ENCODE measurements at places on chromosomes 16 and 17. TPM values are rescaled to one million over a fixed set of nuclear protein-coding genes. Genes with fewer than 3 reads are reported as not detected.

The NPTX1 gene
- total RNA-seq: 10.0 TPM

The CMTM1 gene
- 16.6 TPM for total RNA-seq

The GFAP gene
- not detected for total RNA-seq

The RNF112 gene
- 0.58 TPM for total RNA-seq

The CIAPIN1 gene
- 35.8 TPM for total RNA-seq

The ATP2A3 gene
- total RNA-seq: 291 TPM

The SYCE1L gene
- 5.8 TPM for total RNA-seq

The KRT20 gene
- not detected for total RNA-seq

The SMARCD2 gene
- 152 TPM for total RNA-seq

- H3K36me3 ChIP-seq: no peaks in the 10 kb centered on the region
- DNase-seq: no peak
- no peak overlapping the region for H3K4me3 ChIP-seq
- peaks cover under 1% of the 10 kb centered on the region for H3K4me1 ChIP-seq
Observed at GRCh38 chr17:74585711-74586110, 6.4 kb downstream of the CD300LD start.

DNA sequence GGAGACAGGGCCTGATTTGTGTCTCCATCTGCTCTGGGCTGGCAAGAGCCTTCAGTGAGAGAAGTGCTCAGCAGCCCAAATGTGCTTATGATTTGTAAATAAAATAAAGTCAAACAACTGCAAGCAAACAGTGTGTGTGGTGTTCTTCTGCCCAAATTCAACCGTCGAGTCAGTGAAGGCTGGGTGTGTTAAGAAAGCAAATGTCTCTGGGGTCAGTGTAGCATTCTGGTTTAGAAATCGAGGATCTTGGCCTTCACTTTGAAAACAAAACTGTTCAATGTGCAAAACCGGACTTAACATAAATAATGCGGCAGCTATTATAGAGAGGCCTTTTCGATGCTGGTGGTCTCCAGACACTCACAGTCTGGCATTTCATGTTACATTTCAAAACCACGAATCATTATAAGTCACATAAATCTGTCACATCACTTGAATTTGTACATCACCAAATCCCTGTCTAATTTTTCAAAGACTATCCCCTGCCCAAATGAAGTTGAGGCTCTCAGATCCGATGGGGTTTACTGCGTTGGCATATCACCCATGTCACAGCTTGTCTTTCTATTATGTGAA lies 158.6 kb upstream of the MYOCD start:
- H3K4me3 ChIP-seq: no peak overlapping the region
- no peaks in the 10 kb centered on the region for H3K36me3 ChIP-seq

DNA sequence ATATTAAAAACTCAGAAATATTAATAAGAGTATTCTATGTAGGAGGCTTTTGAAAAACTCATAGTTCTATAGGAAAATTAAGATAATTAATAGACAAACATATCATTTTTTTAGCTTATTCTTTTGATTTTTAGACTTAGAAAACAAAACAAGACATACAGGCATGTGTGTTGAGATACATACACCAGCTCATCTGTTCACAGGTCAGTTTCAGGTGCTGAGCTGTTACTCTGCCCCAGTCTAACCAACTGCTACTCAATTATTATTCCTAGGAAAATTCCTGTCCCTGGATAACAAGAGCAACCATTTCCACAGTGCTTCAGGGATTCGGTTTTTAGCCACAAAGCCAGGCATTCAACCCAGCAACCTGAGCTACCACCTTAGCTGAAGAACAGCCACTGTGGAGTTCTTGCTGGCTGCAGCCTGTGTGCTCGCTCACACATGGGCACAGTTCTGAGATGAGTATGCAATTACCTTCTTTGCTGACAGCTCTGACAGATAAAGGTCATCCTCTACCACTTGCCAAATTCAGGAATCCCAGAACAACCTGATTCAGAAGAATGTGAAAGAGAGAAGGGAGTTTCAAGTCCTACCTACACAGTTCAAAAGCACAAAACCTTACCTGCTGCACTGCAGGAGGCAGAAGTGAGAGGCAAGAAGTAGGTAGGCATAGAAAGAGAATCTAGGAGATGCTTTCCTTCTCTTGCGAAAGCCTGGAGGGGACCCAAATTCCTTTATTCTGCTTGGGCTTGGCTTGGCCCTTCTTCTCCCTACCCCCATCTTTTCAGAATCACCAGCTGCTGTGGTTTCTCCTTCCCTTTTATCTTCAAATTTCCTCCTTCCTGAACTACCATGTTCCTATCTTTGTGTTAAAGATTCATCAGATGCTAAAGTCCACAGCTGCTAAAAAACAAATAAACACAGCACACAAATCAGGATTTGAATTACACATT lies 62.7 kb downstream of the TEX2 start:
- DNase-seq: no peak
- H3K36me3 ChIP-seq: peaks cover 6% of the 10 kb centered on the region
- peaks cover 19% of the 10 kb centered on the region for H3K4me1 ChIP-seq
- H3K27me3 ChIP-seq: no peaks in the 10 kb centered on the region
- no peak overlapping the region for H3K4me3 ChIP-seq

- H3K27me3 ChIP-seq: no peaks in the 10 kb centered on the region
- H3K27ac ChIP-seq: no peak overlapping the region
Observed at GRCh38 chr17:7511108-7511507, 26.9 kb downstream of the POLR2A start.

DNA sequence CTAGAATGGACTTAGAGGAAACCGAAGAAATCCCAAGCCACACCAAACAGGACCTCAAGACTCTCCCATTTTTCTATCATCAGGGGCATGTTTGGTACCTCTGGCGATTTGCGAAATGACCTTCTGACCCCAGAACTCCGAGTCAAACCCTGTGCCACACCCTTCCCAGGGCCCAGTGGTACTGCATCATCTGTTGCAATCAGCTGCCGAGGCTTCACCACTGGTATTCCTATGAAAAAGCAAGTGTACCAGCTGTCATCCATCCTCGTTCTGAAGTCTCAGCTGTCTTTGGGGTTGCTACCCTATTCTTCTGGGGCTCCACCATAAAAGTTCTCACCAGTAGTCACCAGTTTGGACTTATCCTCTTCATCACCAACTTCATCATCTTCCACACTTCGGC lies 2.3 kb upstream of the RSKR start:
- no peak overlapping the region for H3K27ac ChIP-seq
- no peaks in the 10 kb centered on the region for H3K27me3 ChIP-seq
- no peak for DNase-seq
- H3K4me1 ChIP-seq: no peaks in the 10 kb centered on the region
- no peak overlapping the region for H3K4me3 ChIP-seq
- H3K36me3 ChIP-seq: peaks cover 72% of the 10 kb centered on the region

DNA sequence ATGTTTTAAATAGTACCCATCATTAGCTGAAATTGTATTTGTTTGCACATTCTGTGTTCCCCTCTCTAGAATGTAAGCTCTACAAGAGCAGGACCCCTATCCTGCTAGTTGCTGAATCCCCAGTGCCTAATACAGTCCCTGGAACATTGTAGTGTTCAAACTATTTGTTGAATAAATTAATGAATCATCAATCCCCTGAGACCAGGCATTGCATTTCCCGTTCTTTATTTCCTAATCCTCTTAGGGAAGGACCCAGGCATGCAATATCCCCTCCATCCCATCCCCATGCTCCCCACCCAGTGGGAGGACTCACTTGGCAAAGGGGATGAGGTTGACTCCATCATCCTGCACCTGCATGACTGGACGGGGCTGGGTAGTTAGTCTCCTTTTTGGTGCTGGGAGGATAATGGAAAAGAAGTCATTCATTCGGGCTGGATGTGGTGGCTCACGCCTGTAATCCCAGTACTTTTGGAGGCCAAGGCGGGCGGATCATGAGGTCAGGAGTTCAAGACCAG lies 3.2 kb downstream of the INCA1 start:
- peaks cover 26% of the 10 kb centered on the region for H3K4me1 ChIP-seq
- H3K36me3 ChIP-seq: peaks cover 5% of the 10 kb centered on the region
- no peaks in the 10 kb centered on the region for H3K27me3 ChIP-seq
- H3K4me3 ChIP-seq: no peak overlapping the region

DNA sequence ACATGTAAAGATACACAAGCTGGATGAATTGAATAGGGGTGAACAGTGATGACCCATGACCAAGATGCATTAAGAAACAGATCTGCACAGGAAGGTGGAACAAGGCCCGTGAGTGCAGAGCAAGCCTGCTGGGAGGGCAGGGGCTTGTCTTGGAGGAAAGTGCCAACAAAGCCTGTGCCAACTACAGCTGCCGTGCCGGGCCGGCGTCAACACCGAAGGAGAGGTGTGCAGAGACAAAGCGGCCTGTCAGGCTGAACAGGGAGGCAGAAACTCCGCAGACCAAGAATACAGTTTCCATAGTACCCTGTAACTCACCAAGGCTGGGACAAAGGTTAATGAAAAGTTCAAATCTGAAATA lies 46.7 kb downstream of the ANKRD11 start:
- no peak overlapping the region for H3K27ac ChIP-seq
- no peak overlapping the region for H3K4me3 ChIP-seq
- DNase-seq: no peak

GRCh38 chr17:42560246-42560645 lies 1.7 kb upstream of the COASY start:
- peaks cover 43% of the 10 kb centered on the region for H3K4me1 ChIP-seq
- H3K36me3 ChIP-seq: peaks cover 22% of the 10 kb centered on the region
- H3K4me3 ChIP-seq: peak overlapping the region; percentile 64
- peak overlapping the region; percentile 28 for H3K27ac ChIP-seq
- DNase-seq: no peak

- no peak overlapping the region for H3K27ac ChIP-seq
- H3K4me1 ChIP-seq: peaks cover 30% of the 10 kb centered on the region
- peaks cover 17% of the 10 kb centered on the region for H3K36me3 ChIP-seq
- peaks cover 53% of the 10 kb centered on the region for H3K27me3 ChIP-seq
- no peak overlapping the region for H3K4me3 ChIP-seq
Observed at GRCh38 chr16:3193221-3194212, 5.5 kb downstream of the OR1F1 start.

- H3K4me3 ChIP-seq: no peak overlapping the region
- H3K27me3 ChIP-seq: no peaks in the 10 kb centered on the region
- H3K27ac ChIP-seq: no peak overlapping the region
- no peaks in the 10 kb centered on the region for H3K36me3 ChIP-seq
- H3K4me1 ChIP-seq: peaks cover 32% of the 10 kb centered on the region
- DNase-seq: no peak
Observed at GRCh38 chr17:50514936-50515702, 6.9 kb downstream of the MYCBPAP start.

GRCh38 chr17:6138761-6139446 lies 68.7 kb downstream of the WSCD1 start:
- no peaks in the 10 kb centered on the region for H3K36me3 ChIP-seq
- no peaks in the 10 kb centered on the region for H3K4me1 ChIP-seq
- H3K4me3 ChIP-seq: no peak overlapping the region
- H3K27me3 ChIP-seq: no peaks in the 10 kb centered on the region

GRCh38 chr17:80720610-80721577 lies 176.3 kb downstream of the RPTOR start:
- H3K27me3 ChIP-seq: no peaks in the 10 kb centered on the region
- H3K4me3 ChIP-seq: peak overlapping the region; percentile 64
- peak; percentile 87 for DNase-seq
- H3K36me3 ChIP-seq: peaks cover 44% of the 10 kb centered on the region
- H3K27ac ChIP-seq: peak overlapping the region; percentile 92

GRCh38 chr17:61352781-61353491 lies 46.7 kb upstream of the TBX2 start:
- H3K4me3 ChIP-seq: no peak overlapping the region
- no peak overlapping the region for H3K27ac ChIP-seq
- H3K36me3 ChIP-seq: no peaks in the 10 kb centered on the region
- no peaks in the 10 kb centered on the region for H3K4me1 ChIP-seq
- DNase-seq: no peak
- no peaks in the 10 kb centered on the region for H3K27me3 ChIP-seq

GRCh38 chr16:30382111-30382881 lies at the start of gene SEPTIN1:
TSS of gene SEPTIN1 (minus strand) at chr16:30382561. CDS start at chr16:30382542, 19 bp downstream.
- H3K36me3 ChIP-seq: peaks cover 38% of the 10 kb centered on the region
- H3K27me3 ChIP-seq: no peaks in the 10 kb centered on the region
- peaks cover 54% of the 10 kb centered on the region for H3K4me1 ChIP-seq

GRCh38 chr16:12971241-12971640 lies 69.8 kb downstream of the SHISA9 start:
- H3K27ac ChIP-seq: no peak overlapping the region
- no peaks in the 10 kb centered on the region for H3K27me3 ChIP-seq
- no peaks in the 10 kb centered on the region for H3K4me1 ChIP-seq
- H3K36me3 ChIP-seq: no peaks in the 10 kb centered on the region
- no peak overlapping the region for H3K4me3 ChIP-seq
- no peak for DNase-seq

DNA sequence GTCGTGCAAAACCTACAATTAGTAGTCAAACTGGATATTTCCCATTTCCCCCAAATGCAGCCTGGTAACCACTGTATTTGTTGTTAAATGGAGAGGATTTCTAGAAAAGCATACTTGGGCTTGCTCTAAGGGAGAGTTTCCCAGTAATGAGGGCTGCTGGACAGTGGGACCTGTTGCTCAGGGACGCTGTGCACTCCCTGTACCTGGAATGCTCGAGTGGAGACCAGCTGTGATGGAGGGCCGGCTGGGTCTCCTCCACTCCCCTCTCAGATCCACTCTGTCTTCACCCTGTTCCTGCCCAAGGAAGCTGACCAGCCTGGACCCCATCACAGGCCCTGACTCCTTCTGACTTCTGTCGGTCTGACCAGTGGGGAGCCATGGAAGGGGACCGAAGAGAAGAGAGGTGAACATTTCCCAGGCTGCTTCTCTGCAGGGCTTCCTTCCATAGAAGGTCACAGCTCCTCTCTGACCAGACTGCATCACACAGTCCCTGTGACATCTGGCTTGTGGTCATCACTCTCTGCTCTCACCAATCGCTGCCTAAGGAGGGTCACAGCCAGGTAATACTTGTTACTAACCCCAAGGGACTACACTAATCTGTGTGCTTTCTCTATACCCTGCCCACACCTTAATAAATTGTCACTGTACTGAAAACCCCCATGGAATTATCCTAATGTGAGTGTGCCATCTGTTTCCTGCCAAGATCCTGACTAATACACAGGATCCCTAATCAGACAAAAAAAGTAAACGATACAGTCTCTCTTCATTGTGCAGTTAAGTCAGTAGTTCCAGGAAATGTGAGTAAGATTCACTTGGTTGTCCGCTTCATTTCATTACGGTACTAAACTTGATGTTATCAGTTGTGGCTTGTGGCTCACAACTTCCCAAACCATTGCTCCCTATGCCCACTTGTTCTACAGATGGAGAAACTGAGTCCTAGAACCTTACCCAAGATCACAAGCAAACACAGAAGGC lies 102.4 kb downstream of the CCT6B start:
- no peaks in the 10 kb centered on the region for H3K36me3 ChIP-seq
- H3K27ac ChIP-seq: no peak overlapping the region
- no peak overlapping the region for H3K4me3 ChIP-seq
- peaks cover 16% of the 10 kb centered on the region for H3K4me1 ChIP-seq
- H3K27me3 ChIP-seq: peaks cover 20% of the 10 kb centered on the region
